ENCODE measurements at places on chromosomes 2 and 18. TPM values are rescaled to one million over a fixed set of nuclear protein-coding genes. Genes with fewer than 3 reads are reported as not detected.

UGT1A3 gene
- total RNA-seq: not detected

CREG2 gene
- total RNA-seq: 10.6 TPM

ANKRD29 gene
- total RNA-seq: 9.7 TPM

GAD1 gene
- 0.61 TPM for total RNA-seq

FEV gene
- not detected for total RNA-seq

TNFRSF11A gene
- 7.6 TPM for total RNA-seq

TMEFF2 gene
- total RNA-seq: 0.31 TPM

CDH2 gene
- 32.4 TPM for total RNA-seq

IL36B gene
- total RNA-seq: 0.09 TPM

SERPINB5 gene
- total RNA-seq: 0.08 TPM

CTAGE1 gene
- total RNA-seq: not detected

CNDP1 gene
- not detected for total RNA-seq

CYP27A1 gene
- total RNA-seq: 0.15 TPM

TXNDC2 gene
- 0.10 TPM for total RNA-seq

LINC00305 gene
- not detected for total RNA-seq

EML6 gene
- total RNA-seq: 1.0 TPM

SMCHD1 gene
- 14.3 TPM for total RNA-seq

PLGLB1 gene
- total RNA-seq: 0.38 TPM

ST6GAL2 gene
- 14.9 TPM for total RNA-seq

FBXO48 gene
- total RNA-seq: 0.52 TPM

MRPL30 gene
- total RNA-seq: 31.7 TPM

LYG2 gene
- not detected for total RNA-seq

MYO5B gene
- 10.0 TPM for total RNA-seq

CDKL4 gene
- not detected for total RNA-seq

Data from A549 treated with CORT108297 at 1 μM for 4 hours (cell line).